ENCODE measurements at places on chromosomes 5 and 9. TPM values are rescaled to one million over a fixed set of nuclear protein-coding genes. Genes with fewer than 3 reads are reported as not detected.

The INSL4 gene
- total RNA-seq = 17.1 TPM

The CCNJL gene
- total RNA-seq = 11.2 TPM

The CHSY3 gene
- 0.07 TPM for total RNA-seq

The PNPLA7 gene
- 0.44 TPM for total RNA-seq

The PRR16 gene
- 0.05 TPM for total RNA-seq

The STING1 gene
- 0.94 TPM for total RNA-seq

The MAMDC4 gene
- 4.6 TPM for total RNA-seq

The RALGPS1 gene
- total RNA-seq = 1.6 TPM
